ENCODE measurements at places on chromosomes 4 and X.

GRCh38 chr4:174324725-174325124 lies 41.0 kb downstream of the CEP44 start:
- H3K27me3 ChIP-seq = no peaks in the 10 kb centered on the region
- no peak for DNase-seq
- no peak overlapping the region for H3K27ac ChIP-seq
- no peaks in the 10 kb centered on the region for H3K4me1 ChIP-seq

DNA sequence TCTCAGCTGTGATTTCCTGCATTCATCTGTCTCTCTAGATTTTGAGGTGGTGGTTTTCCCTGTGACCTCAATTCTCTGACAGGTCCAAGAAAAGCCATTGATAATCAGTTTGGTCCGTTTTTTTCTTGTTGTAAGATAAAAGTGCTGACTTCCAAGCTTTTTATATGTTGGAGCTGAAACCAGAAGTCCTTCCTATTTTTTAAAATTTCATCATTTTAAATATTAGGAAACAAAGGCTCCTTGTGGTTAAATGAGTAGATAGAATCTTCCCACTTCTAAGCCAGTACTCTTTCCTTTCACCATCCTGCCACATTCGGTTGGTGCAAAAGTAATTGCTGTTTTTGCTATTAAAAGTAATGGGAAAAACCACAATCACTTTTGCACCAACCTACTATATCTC lies 18.3 kb downstream of the RNF175 start:
- DNase-seq = no peak
- no peaks in the 10 kb centered on the region for H3K27me3 ChIP-seq
- H3K4me1 ChIP-seq = no peaks in the 10 kb centered on the region
- no peaks in the 10 kb centered on the region for H3K36me3 ChIP-seq
- H3K27ac ChIP-seq = no peak overlapping the region

DNA sequence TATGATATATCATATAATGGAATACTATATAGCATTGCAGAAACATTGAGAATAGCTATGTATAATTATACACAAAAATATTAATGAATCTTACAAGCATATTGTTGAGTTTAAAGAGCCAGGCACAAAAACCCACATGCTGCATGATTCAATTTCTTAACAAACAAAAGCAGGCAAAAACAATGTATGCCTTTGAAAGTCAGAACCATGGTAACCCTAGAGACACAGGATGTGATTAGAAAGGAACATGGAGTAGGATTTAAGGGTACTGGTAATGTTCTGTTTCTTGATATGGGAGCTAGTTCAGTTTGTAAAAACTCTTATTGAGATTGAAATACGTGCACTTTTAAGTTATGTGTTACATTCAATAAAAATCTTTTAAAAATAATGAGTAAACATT lies 21.5 kb downstream of the CXCL8 start:
- no peak for DNase-seq
- H3K4me3 ChIP-seq = no peak overlapping the region
- H3K27me3 ChIP-seq = no peaks in the 10 kb centered on the region

GRCh38 chr4:108601532-108601931 lies 18.8 kb upstream of the RPL34 start:
- H3K36me3 ChIP-seq = no peaks in the 10 kb centered on the region
- DNase-seq = no peak
- no peak overlapping the region for H3K4me3 ChIP-seq
- no peaks in the 10 kb centered on the region for H3K27me3 ChIP-seq
- no peaks in the 10 kb centered on the region for H3K4me1 ChIP-seq

- H3K27me3 ChIP-seq = no peaks in the 10 kb centered on the region
- no peak for DNase-seq
- no peaks in the 10 kb centered on the region for H3K4me1 ChIP-seq
- no peaks in the 10 kb centered on the region for H3K36me3 ChIP-seq
Measured at GRCh38 chrX:16474511-16474910, 175.4 kb upstream of the S100G start.

- no peak for DNase-seq
- H3K36me3 ChIP-seq = no peaks in the 10 kb centered on the region
- no peaks in the 10 kb centered on the region for H3K27me3 ChIP-seq
Measured at GRCh38 chrX:5341902-5342301, 886.8 kb downstream of the NLGN4X start.

DNA sequence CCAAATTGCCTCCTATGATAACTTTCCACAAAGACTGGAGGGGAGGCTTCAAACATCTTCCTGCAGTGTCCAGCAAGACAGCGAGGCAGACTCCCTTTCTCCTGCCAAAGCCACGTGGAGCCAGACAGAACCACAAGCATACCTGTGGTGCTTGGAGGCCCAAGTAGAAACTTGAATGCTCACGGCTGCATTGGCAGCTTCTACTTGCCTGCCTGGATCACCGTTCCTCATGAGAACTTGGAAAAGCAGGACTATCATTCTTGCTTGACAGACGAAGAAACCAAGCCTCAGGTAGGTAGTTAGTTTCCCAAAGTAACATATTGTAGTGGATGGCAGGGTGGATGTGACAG lies 216.3 kb upstream of the SFRP2 start:
- no peak overlapping the region for H3K4me3 ChIP-seq
- no peak for DNase-seq
- H3K27ac ChIP-seq = peak overlapping the region; percentile 31
- H3K36me3 ChIP-seq = no peaks in the 10 kb centered on the region
- peaks cover 9% of the 10 kb centered on the region for H3K4me1 ChIP-seq

GRCh38 chr4:1401409-1402020 lies 4.7 kb downstream of the NKX1-1 start:
- H3K27ac ChIP-seq = no peak overlapping the region
- no peak overlapping the region for H3K4me3 ChIP-seq
- H3K36me3 ChIP-seq = no peaks in the 10 kb centered on the region
- peaks cover 49% of the 10 kb centered on the region for H3K4me1 ChIP-seq
- no peaks in the 10 kb centered on the region for H3K27me3 ChIP-seq
- DNase-seq = peak; percentile 58

- no peak overlapping the region for H3K4me3 ChIP-seq
- no peaks in the 10 kb centered on the region for H3K27me3 ChIP-seq
- no peaks in the 10 kb centered on the region for H3K4me1 ChIP-seq
- H3K36me3 ChIP-seq = no peaks in the 10 kb centered on the region
- H3K27ac ChIP-seq = no peak overlapping the region
Measured at GRCh38 chrX:15033917-15034316, 160.7 kb downstream of the MOSPD2 start.

GRCh38 chr4:72022553-72022952 lies 9.2 kb upstream of the NPFFR2 start:
- no peaks in the 10 kb centered on the region for H3K27me3 ChIP-seq
- DNase-seq = no peak
- H3K4me3 ChIP-seq = no peak overlapping the region
- no peaks in the 10 kb centered on the region for H3K36me3 ChIP-seq
- H3K4me1 ChIP-seq = no peaks in the 10 kb centered on the region

DNA sequence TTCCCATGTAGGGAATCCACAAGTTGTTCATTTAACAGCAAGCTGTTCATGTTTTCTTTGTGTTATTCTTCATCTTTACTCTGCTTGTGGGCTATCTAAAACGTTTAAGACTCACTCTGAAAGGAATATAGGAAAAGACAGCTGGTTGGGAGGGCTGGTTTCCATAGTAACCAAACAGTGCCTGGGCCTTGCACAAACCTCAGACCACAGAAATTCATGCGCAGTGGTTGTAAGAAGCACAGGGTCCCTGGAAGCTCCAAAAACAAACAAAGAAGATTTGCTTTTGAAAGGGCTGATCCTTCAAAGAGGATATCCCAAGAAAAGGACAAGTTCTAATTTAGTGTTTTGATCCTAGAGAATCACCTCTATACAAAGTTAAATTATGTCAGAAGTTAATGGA lies 7.8 kb downstream of the SERTM2 start:
- H3K4me1 ChIP-seq = no peaks in the 10 kb centered on the region
- H3K36me3 ChIP-seq = no peaks in the 10 kb centered on the region
- H3K27ac ChIP-seq = no peak overlapping the region

GRCh38 chrX:54807524-54808108 lies at the start of gene MAGED2:
Gene MAGED2, plus strand, starts transcription at chrX:54807745. Its CDS starts 1,587 bp downstream, at chrX:54809332.
- H3K36me3 ChIP-seq = peaks cover 31% of the 10 kb centered on the region
- no peaks in the 10 kb centered on the region for H3K27me3 ChIP-seq

DNA sequence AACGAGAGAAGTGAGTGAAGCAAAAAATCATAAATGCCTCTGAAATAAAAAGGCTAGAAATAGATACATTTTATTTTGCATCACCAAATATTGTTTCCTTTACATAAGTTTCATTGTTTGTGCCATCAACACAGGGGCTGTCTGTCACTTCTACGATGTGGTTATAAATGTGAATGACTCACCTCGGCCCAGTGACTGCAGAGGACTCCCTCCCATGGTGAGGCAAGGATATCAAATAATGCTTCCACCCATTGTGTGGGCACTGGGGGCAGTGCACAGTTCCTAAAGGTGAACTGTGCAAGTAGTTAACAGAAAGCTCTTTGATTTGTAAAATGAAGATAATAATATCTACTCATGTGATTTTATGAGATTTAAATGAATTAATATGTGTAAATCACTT lies 230.3 kb upstream of the NEIL3 start:
- H3K36me3 ChIP-seq = no peaks in the 10 kb centered on the region
- no peak for DNase-seq
- H3K27ac ChIP-seq = no peak overlapping the region
- H3K4me1 ChIP-seq = no peaks in the 10 kb centered on the region

- no peaks in the 10 kb centered on the region for H3K4me1 ChIP-seq
- H3K4me3 ChIP-seq = no peak overlapping the region
- H3K27ac ChIP-seq = no peak overlapping the region
- peaks cover 8% of the 10 kb centered on the region for H3K36me3 ChIP-seq
- H3K27me3 ChIP-seq = no peaks in the 10 kb centered on the region
Measured at GRCh38 chrX:123899701-123900100, 39.8 kb downstream of the XIAP start.

GRCh38 chr4:108979759-108980158 lies 216.9 kb upstream of the ETNPPL start:
- H3K27ac ChIP-seq = no peak overlapping the region
- no peaks in the 10 kb centered on the region for H3K27me3 ChIP-seq
- H3K4me3 ChIP-seq = no peak overlapping the region
- H3K36me3 ChIP-seq = no peaks in the 10 kb centered on the region

All from tibial artery (tissue), 4 donors.